ENCODE measurements at places on chromosomes 1 and 21.
A peak's percentile ranks its signal among the peaks of the same experiment; 100 is the strongest.

- no peak for DNase-seq
These were observed 29.0 kb upstream of the LMO4 start for GRCh38 chr1:87299661-87300060.

DNA sequence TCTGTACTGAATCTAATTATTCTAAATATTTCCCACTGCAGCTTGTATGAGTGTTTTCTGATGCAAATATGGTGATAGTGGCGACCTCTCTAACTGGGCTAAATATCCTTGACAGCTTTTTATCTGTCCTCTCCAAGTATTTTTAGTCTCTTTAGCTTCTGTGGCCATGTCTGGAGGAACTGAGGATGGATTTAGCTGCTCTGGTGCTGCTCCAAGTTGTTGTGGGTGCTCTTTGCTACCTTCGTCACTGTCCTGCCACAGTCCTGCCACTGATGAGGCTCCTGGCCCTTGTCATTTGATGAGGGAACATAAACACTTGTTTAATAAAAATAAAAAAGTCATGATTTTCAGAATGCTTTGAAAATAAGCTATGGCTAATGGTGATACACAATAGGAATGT, 15.9 kb downstream of the CAMTA1 start:
- DNase-seq, result no peak

DNA sequence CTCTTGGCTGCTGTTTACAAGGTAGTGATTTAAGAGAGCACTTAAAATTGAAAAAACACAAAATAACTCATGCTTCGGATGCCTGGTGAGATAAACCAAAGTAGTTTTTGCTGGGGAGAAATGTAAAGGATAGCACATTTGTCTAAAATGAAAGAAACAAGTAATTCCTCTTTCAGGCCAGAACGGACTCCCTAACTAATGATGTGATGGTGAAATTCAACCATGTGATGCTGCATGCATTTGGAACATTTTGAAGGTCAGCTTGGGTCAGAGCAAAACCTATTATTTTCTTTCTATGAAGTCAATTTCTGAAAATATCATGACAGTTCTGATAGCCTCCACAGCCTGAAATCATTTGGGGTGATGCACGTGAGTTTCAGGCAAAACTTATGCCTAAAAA, 27.6 kb downstream of the NMNAT2 start:
- no peak for DNase-seq

DNA sequence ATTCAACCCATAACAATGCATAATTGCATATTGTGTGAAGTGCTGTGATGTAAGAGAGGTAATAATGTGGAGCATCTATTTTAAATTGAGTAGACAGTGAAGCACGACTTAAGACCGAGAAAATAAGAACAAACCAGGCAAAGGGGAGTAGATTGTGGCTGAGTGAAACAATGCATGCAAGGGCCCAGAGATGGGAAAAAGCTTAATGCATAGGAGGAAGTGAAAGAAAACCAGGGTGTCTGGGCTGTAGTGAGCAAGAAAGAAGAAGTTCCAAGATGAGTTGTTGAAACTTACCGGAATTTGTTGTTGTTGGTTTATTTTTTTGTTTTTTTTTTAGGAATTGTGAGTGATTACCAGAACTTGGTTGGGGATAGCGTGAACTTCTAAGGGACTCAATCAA, 104.7 kb downstream of the SNX7 start:
- DNase-seq, result no peak

GRCh38 chr1:188355082-188355481, 1526.3 kb downstream of the PLA2G4A start:
- no peak for DNase-seq

DNA sequence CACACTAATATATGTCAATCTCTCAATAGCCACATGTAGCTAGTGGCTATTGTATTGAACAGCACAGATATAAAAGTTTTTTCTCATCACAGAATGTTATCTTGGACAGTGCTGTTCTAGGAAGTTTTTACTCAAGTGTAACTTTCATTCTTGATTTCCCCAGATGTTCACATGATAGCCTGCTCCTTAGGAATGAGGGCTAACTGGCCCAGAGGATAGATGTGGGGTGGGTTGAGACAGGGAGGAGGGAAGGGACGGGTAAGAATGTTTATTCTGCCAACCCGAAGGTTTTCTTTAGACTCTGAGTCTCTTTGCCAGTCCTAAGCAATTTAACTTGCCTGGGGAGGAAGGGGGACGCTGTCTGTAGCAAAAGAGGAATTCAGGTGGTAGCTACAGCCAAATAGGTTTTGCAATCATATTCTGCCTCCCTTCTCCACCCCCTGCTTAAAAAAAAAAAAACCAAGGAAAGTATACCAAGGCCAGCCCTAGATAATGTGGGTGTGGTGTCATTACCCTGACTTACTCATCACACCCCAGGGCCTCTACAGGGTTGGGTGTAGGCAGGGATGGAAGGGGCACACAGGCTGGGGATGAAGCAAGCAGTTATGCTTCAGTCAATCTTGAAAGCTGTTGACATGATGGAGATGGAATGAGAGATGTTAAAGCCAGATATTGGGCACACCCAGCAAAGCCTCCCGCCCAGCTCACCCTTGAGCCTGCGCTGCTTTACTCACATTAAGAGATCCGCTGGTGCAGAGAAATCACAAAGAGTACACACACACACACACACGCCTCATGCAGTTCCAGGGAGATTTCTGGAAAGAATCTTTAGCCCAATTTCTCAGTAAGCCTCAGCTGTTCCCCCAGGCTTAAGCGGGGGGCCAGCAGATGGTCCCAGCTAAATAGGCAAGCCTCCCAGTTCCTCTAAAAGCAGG, 59.9 kb downstream of the PLXNA2 start:
- peak; percentile 92 for DNase-seq

GRCh38 chr1:1136547-1137230, 20.8 kb upstream of the C1orf159 start:
- no peak for DNase-seq

GRCh38 chr1:119005724-119006405, 17.7 kb upstream of the TBX15 start:
- DNase-seq, result no peak

DNA sequence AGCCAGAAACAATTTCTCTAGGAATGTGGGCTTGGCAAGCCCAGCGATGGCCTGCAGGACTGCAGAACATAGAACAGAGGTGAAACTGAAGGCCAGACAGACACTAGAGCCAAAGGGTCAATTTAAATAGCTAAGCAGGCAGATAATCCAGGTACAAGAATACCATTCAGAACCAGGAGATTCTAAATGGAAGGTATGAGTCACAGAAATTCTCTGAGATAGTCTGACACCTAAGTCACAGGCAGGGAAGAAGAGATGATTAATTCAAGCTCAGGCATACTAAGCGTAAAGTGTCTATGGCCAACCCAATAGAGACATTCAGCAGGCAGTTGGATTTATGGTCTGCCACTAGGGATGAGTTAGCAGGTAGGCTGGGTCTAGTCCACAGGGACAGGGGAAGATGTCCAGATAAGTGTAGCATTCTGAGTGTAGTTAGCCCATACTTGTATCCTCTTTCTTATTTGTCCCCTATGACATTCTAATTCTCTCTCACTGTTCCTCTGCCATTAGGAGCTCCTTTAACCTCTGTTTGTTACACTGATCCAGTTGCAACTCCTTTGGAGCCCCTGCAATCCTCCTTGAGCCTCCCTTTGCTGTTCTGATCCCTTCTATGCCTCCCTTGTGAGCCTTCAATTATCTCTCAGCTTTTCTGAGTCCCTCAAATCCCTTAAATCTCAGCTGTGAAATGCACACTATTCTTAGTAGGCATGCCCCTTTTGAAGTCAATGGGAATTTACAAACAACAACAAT, 383.8 kb downstream of the LMO4 start:
- peak; percentile 1 for DNase-seq

GRCh38 chr1:33723251-33723650, 140.6 kb upstream of the HMGB4 start:
- DNase-seq, result no peak

DNA sequence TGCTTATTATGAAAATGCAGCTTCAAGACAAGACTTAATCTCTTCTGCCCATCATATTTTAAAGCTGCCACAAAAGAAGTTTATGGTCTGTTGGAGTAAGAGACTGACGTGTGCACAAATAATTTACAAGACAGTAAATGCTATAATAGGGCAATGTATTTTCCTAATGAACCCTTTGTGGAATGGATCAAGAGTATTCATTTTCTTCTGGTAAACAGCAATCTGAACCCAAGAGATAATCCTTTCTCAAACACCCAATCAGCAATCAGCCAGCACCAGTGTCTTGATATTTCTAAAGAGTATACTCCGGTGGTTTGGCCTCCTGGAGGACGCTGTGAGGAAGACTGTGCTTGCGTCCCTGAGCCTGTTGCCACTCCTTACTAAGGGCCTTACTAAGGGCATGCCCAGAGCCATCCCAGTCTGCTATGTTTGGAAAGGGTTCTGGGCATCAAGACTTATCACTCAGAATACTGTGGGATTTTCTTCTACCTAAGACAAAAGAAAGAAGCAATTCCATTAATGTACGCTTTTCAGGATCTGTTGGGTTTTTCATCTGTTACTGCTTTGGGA, 48.8 kb upstream of the LRRC8D start:
- no peak for DNase-seq

All from cardiac fibroblast (primary cell).